ENCODE measurements at places on chromosomes 4 and X.

- DNase-seq, result no peak
Observed at GRCh38 chr4:40170588-40170987, 26.2 kb upstream of the RHOH start.

- DNase-seq, result no peak
Observed at GRCh38 chr4:130608121-130608520, 1512.2 kb downstream of the C4orf33 start.

GRCh38 chrX:97563531-97564133 is 679.9 kb downstream of the RPA4 start:
- peak; percentile 10 for DNase-seq

DNA sequence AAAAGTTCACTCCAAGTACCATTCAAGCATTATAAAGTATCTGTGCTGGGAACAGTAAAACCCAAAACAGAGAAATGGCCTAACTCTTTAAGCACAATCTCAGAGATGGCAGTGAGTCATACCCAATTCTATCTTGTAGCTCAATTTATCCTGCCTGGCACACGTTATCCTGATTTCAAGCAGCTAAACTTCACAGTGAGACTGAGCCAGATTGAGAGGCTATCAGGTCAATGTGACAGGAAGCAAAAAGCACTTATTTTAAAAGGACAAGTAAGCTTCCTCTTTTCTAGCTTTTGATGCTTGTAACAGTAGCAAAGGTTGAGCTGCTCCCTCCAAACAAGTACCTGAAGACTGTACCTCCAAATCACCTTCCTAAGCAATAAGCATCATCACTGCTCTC is 324.9 kb downstream of the NAF1 start:
- DNase-seq, result no peak

DNA sequence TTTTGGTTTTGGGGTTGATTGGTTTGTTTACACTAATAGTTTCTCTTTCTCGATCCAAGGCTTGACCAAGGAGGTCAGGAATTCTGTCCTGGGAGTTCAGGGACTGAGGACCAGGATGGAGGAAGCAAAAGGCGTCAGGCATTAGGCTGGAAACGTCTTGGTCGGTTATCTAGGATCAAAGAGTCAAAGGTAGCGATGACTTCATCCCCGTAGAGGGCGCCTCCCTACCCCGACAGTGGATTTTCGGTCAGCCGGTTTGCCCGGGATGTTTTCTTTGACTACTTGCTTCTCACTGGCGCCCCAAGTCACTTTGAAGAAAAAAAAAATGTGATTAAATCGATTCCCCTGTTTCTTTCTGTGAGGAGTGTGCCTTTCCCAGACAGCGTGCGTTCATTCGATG is 980 bp upstream of the FHDC1 start:
- DNase-seq, result no peak

DNA sequence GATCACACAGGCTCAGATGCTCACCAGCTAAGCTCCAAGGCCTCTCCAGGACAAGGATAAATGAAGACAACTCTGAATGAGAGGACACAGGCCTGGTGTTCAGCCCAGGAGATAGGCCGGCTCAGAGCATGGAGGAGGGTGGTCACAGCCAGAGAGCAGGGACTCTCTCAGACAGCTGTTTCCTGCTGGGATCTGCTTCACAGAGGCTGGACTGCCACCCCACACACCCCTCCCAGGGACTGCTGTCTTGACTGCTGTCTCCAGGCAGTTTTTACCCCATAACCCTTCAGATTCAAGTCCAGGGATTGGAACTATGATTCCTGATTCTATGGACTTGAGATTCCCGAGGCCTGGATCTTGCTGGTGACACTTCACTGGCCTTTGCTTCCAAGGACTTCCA is 89.0 kb downstream of the SMIM20 start:
- DNase-seq, result no peak

- no peak for DNase-seq
Observed at GRCh38 chr4:7462509-7462971, 27.8 kb upstream of the PSAPL1 start.

DNA sequence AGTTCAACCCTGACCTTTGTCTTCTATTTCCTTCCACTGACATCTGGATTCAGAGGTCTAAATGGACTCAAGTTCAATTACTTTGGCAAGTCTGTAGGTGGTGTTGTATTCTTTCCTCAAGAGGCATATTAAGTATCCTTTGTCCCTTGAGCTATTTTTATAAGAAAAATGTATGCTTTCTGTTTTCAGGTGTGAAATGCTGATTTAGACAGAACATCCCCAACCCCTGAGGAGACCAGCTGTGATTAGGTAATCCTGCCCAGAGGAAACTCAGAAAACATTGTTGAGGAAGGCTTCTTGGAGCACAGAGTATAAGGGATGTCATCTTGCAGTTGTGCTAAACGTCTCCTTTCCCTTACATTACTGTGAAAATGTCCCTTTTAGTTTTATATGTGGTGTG is 46.6 kb upstream of the EGFL6 start:
- no peak for DNase-seq

DNA sequence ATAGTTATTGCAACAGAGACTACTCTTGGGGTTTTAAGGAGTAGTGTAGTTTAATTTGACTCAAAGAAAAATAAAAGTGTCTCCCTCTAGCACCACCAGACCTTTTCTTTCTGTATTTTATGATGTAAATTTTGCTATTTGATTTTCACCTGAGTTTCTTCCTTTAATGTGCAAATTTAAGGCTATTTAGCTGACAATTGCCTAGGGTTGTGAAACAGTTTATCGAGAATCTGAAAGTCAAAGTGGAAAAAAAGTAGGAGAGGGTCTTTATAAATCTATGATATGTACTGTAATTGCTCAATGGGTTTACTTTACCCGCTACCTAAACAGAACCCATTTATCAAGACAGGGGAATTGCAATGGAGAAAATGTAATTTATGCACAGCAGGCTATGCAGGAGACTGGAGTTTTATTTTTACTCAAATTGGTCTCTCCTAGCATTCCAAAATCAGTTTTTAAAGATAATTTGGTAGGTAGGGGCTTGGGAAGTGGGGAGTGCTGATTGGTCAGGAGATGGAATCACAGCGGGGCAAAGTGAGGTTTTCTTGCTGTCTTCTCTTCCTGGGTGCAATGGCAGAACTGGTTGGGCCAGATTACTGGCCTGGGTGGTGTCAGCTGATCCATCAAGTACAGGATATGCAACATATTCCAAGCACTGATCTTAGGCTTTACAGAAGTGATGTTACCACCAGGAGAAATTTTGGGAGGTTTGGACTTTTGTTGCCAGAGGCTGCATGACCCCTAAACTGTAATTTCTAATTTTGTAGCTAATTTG is 228.6 kb upstream of the TACR3 start:
- DNase-seq, result no peak

GRCh38 chr4:138030375-138030774 is 211.8 kb downstream of the SLC7A11 start:
- DNase-seq, result no peak

- no peak for DNase-seq
Observed at GRCh38 chrX:39167791-39168190, 366.5 kb downstream of the MID1IP1 start.

GRCh38 chr4:133920236-133920635 is 281.4 kb downstream of the PABPC4L start:
- no peak for DNase-seq

- no peak for DNase-seq
Observed at GRCh38 chrX:14064626-14065432, 35.1 kb upstream of the GEMIN8 start.

DNA sequence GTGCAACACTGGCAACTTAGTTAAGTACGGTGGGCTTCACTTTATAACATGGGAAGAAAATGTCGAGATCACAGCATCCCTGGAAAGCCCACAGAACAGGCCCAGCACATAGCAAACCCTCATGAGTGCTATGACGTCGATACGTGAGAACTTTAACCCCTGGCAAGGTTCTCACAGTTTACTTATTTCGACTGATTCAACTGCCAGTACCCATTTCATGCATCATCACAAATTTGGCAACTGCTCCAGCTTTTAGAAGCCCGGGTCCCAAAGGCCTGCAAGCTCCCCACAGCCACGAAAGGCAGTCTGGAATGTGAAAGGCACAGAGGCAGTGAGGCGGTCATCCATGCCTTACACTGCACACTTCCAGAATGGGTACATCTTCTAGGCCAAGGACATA is 41.2 kb downstream of the RELL1 start:
- DNase-seq, result no peak

- no peak for DNase-seq
Observed at GRCh38 chr4:150216726-150217125, 138.5 kb downstream of the DCLK2 start.

GRCh38 chr4:32102896-32103295 is 1382.7 kb downstream of the PCDH7 start:
- DNase-seq, result no peak

DNA sequence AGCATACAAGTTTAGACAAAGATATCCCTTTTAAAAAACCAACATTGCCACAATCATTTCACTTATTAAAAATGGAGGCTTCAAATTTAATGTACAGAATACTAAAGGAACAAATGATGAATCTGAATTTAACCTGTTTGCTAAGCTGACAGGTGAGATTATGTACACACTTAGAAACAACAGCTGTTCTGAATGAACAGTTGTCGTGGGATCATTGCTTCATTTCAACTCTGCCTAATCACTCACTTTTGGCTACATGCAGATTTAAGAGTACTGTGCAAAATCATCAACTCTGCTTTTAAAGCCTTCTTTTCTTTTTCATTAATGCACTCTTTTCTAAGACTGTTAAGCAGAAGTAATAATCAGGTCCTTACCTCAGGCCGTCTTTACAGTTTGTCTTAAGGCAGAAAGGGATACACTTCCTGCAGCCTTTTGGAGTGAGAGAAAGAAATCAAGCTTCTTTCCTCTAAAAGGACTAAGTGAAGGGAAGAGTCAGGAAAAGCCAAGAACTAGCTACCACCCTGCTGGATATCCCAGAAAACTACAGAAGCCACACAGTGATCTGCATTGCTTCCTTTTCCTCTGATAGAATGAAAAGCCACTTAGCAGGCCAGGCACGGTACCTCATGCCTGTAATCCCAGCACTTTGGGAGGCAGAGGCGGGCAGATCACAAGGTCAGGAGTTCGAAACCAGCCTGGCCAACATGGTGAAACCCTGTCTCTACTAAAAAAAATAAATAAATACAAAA is 54.7 kb upstream of the NPNT start:
- no peak for DNase-seq

- no peak for DNase-seq
Observed at GRCh38 chr4:54165011-54165410, 64.1 kb upstream of the PDGFRA start.

GRCh38 chr4:108372681-108373080 is 203.9 kb upstream of the LEF1 start:
- no peak for DNase-seq

GRCh38 chrX:151789179-151789800 is 54.7 kb downstream of the CNGA2 start:
- no peak for DNase-seq

DNA sequence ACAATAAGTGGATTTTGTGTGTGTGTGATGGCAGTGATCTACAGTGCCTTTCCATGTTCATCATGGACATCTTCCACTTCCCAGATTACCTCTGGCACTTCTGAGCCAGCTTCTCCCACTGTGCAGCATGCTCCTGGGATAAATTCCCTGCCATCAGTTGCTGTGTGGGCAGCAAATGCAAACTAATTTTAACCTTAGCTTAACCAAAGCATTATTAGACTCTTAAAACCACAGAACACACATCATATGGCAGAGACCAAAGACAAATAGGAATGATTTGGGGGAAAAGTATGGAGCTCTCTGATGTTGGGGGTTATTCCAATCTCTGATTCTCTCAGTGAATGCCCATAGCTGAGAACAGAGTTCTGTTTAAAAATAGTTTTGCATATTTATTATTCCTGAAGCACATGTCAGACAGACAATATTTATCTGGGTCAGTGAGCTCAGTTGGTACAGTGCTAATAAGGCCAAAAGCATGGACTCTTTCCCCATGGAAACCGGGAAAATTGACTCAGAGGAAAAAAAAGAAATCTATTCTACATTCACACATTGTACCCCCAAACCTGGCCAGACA is 567.4 kb downstream of the IQCM start:
- no peak for DNase-seq

DNA sequence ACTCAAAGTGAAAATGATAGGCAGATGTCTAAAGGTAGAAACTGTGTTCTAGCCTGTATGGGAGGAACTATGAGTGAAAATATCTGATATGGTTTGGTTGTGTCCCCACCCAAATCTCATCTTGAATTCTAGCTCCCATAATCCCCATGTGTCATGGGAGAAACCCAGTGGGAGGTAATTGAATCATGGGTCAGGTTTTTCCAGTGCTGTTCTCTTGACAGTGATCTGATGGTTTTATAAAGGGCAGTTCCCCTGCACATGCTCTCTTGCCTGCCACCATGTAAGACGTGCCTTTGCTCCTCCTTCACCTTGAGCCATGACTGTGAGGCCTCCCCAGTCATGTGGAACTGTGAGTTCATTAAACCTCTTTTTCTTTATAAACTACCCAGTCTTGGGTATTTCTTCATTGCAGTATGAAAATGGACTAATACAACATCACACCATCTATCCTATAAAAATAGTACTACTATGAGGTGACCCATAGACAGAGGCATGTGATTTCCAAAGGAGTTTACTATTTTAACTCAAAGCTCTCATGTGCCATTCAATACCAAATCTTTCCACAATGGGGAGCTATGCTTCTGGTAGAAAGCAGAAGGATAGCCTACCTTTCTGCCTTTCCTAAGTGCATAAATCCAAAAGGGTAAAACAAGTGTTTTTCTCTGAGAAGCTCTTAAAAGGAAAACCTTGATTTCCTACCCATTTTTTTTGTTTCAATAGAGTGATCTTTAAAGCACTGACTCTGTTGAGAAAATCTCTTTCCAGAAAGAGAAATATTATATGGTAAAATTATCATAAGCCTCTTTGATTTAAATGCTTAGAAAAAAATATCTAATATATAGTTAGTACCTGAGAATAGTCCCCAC is 38.8 kb downstream of the SEC31A start:
- no peak for DNase-seq

DNA sequence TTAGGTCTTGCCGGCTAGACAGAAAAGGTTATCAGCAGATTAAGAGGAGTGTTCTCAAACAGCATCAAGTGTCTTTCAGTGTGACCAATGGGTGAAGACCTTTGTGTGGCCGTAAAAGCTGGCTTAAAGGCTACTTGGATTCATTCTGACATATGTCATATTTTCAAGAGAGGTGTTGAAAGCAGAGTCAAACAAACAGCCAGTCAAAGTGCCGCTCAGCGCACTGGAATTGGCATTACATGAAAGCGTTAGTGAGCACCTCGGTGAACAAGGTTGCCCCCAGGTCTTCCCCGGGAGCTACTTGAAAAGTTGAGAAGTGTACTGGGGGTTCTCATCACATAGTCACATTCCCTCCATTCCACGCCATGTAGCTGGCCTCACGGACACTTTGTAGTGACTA is 148.9 kb downstream of the SOX3 start:
- DNase-seq, result no peak

- no peak for DNase-seq
Observed at GRCh38 chrX:43939187-43939926, 33.8 kb downstream of the NDP start.

GRCh38 chrX:86370927-86371326 is 222.7 kb downstream of the DACH2 start:
- DNase-seq, result no peak

Data from stimulated activated CD8-positive, alpha-beta memory T cell treated with anti-CD3 and anti-CD28 coated beads, Interleukin-2, amount 100 ng/mL, for 48 hours (primary cell).